ENCODE measurements at places on chromosomes 5 and 9.

GRCh38 chr5:89374144-89374784, 491.3 kb upstream of the MEF2C start:
- no peak for DNase-seq

GRCh38 chr9:114829574-114830440, 24.0 kb upstream of the TNFSF15 start:
- no peak for DNase-seq

DNA sequence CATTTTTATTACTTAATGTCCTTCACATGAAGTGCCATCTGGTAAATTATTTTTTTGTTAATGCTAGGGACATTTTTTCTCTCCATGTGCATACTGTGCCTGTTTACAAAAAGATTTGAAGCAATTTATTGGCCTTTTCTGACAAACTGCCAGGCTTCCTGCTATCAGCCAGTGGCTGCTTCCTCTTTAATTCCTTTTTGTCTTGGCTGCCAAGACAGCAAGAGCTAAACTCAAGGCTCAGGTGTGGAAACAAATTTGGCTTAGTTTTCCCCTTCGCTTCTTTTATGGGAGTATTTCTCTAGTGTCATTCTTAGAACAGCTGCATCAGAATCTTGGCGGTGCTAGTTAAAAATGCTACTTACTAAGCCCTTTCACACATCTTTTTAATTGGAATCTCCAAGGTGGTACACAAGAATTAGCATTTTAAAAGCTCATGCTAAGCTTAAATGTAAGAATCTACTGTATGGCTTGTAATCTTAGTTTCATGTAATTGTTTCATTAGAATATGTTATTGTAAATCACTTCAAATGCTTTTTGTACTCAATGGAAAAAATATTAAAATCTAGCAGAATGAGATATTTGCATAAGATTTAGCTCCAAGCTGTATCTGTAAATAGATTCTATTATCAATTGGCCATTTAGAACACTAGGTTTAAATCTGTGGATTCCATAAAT, 134.2 kb upstream of the RASGRF2 start:
- no peak for DNase-seq

DNA sequence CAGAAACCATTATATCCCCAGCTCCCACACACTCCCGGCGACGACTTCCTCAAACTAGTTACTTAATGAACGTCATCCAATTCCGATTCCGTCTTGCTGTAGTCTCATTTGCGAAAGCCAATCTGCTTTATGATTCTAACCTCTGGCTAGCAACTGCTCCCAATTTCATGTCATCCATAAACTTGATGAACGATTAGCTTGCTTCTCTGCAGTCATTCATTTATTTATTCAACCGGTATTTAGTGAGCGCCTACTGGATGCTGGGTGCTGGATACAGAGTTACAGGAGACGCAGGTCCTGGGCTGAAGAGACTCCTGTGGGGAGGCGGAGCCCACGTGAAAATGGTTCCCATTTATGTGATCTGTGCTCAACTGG, 46.2 kb downstream of the TSPAN17 start:
- no peak for DNase-seq

- DNase-seq = no peak
Measured at GRCh38 chr5:43601454-43602260, 1.3 kb upstream of the NNT start.

DNA sequence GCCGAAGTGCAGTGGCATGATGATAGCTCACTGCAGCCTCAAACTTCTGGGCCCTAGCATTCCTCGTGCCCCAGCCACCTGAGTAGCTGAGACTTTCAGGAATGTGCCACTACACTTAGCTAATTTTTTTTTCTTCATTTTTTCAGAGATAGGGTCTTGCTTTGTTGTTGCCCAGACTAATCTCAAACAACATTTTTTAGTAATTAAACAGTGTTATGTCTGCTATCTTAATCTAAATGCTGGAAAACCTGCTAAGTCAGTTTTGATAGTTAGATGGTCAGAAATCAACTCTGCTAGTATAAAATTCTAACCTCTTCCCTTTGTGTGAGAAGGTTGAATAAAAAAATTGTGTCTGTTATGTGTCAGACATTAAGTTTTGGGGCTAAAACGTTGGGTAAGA, 12.4 kb downstream of the G3BP1 start:
- DNase-seq = no peak

GRCh38 chr9:2790466-2790865, 53.4 kb downstream of the PUM3 start:
- DNase-seq = no peak

Measured in hepatocyte (in vitro differentiated cells).